Activated B cell treated with CpG ODN at 0.5 μM for 24 hours (primary cell): ENCODE measurements at places on chromosomes 12 and 14.

DNA sequence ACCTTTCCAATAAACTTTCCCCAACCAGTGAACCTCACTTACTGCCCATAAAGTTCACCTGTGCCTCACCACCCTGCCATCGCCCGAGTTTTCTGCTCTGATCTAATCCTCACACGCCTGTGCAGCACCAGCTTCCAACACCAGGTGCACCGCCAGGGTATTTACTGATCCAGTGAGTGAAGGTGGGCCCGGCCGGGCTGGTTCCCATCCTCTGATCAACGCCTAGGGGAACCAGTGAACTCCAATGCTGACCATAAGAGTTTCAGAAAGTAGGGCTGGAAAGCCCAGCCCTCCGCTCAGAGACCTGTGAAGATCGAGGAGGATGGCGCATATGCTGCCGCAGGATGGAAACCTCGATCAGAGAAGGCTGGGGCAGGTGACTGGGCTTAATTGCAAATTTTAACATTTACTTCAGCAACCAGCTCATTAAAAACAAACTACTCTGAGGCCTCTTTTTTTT lies 685 bp upstream of the MYL6B start:
- peak; percentile 52 for DNase-seq

GRCh38 chr12:102483466-102483865 lies 3.1 kb upstream of the IGF1 start:
- DNase-seq = no peak

DNA sequence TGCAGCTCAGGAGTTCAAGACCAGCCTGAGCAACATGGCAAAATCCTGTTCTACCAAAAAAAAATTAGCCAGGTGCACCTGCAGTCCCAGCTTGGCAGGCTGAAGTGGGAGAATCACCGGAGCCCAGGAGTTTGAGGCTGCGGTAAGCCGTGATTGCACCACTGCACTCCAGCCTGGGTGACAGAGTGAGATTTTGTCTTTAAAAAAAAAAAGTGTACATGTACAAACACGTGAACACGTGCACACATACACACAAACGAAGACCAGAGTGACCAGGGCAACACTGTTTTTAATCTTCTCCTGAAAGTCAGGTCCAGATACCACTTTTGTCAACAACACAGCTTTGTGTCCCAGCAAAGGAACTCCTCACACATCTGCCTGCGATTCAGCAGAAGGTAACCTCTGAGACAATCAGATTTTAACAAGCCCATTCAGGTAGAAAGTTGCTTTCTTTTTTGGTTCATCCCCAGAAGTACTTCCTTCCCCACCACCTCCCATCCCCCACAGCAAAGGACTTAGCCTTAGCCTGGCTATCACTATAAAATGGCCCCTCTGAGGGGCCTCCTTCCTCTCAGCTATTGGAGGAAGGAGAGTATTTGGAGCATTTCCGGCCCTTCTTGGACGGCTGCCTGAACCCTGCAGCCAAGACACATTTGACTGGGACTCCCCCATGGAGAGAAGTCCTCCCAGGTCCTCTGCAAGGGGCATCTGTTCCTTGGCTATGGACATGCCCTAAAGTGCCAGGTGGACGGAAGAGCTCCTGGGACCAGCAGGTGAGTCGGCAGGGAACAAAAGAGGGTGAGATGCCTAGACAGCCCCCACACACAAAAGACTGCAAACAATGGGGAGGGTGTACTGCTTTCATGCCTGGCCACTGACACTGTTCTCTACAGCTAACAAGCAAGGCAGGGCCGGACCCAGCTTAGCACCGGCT lies 9.8 kb downstream of the CTDSP2 start:
- no peak for DNase-seq

DNA sequence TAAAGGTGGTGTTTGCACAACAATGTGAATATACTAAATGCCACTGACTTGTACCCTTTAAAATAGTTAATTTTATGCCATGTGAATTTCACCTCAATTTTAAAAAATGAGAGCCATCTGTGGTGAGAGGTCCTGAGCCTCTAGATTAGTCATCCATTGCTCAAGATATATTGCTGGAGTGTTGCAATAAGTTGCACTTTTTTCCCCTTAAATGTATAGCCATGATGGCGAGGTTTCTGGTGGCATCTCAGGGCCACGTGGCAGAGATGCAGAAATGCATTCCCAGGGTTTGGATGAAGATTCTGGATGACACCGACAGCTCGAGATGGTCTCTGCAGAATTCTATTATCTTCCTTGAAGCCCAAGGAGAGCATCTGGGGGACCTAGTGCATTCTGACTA lies 153.7 kb downstream of the AACS start:
- no peak for DNase-seq
